ENCODE measurements at places on chromosomes 12 and 14.

DNA sequence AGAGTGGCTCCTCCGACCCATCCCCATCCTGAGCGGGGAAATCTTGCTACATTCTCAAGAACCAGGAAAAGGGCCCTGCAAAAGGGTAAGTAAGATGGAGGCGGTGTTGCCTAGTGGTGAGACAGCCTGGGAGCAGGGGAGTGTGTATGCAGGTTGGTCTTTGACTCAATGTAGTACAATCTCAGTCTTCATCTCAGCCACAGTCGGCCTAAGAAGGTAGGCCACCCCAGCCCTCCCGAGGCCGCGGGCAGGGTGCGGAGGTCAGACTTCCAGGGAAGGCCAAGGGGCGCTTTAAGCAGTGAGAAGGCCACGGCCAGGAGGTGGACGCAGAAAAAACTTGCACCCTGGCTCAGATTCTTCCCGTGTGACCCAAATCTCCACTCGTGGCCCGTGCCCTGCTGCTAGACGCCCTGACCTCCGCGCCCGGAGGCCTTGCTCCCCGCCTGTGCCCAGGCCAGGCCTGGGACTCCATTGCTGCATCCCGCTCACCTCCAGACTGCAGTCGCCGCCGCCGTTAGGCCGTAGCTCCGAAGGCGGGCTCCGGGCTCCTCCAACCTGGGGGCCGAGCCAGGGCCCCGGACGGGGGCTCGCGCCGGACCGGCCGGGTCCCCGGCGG is 435 bp downstream of the FOXM1 start:
- no peak for DNase-seq

- DNase-seq = no peak
Measured at GRCh38 chr12:109736552-109737108, 23.0 kb downstream of the FAM222A start.

GRCh38 chr12:25829192-25829591 is 129.3 kb upstream of the RASSF8 start:
- DNase-seq = no peak

DNA sequence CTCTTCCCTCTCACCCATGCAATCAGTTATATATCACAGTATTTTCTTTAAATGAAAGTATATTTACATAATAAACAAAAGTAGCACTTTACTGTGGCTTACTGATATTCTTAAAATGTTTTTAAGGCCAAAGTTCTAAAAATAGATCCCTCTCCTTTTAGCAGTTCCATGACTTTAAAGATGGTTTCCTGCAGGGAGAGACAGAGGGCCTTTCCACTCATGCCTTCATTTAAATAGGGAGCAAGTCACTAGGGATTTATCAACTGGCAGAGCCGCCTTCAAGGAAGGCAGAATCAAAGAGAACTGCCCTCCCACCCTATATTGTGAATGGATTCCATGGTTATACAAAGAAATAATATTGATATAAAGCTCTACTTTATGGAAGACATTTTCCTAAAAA is 55.5 kb downstream of the DUSP16 start:
- DNase-seq = no peak

DNA sequence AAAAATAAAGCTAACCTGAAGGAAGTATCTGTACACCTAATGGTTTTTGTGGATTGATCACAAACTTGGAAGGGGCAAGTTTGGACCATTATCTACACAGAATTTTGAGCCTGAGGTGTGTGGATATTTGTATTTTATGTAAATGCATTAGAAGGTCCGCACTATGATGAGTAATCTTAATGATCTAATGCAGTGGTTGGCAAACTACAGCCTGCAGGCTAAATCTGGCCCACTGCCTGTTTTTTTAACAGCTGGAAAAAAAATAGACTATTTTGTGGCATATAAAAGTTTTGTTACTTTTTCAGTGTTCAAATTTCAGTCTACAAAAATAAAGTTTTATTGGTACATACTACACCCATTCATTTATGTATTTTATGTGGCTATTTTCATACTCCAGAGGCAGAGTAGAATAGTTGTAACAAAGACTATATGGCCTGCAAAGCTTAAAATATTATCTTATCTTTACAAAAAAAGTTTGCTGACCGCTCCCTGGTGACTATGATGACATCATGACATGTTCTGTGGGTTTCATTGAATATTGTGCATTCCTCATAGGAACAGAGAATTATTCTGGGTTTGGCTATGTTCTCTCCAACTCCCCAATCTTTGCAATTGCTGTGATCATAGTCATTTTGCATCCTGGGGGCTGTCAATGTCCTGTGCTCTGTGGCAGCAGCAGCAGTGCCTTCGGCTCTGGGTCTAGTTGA is 962.6 kb upstream of the FBXO33 start:
- no peak for DNase-seq

- no peak for DNase-seq
Measured at GRCh38 chr12:4416276-4416675, 29.3 kb downstream of the FGF6 start.

DNA sequence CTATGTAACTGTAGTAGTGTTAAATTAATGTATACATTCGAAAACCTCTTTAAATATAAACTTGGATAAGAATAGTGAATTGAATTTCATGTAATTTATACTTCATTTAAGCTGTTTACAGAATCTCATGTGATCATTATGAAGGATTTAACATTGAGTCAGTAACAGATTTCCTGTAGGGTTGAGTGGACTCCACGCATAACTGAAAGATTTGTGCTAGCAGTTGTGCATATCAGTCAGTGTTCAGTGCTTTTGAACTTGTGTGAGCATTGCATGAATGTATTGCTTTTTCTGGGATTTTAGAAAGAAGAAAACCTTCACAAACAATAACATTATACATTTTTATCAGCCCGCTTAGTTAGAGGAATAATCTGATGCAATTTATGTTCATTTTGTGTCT is 1435.3 kb downstream of the LRFN5 start:
- no peak for DNase-seq

GRCh38 chr14:73678698-73679097 is 33.9 kb downstream of the DNAL1 start:
- no peak for DNase-seq

GRCh38 chr12:34336619-34337465 is 314.5 kb downstream of the ALG10 start:
- no peak for DNase-seq

GRCh38 chr12:124666722-124667259 is 99.4 kb upstream of the NCOR2 start:
- DNase-seq = no peak
